ENCODE measurements at places on chromosomes 3 and 15. TPM values are rescaled to one million over a fixed set of nuclear protein-coding genes. Genes with fewer than 3 reads are reported as not detected.

GRCh38 chr15:66622591-66623022 is 56.8 kb upstream of the LCTL start:
- no peaks in the 10 kb centered on the region for H3K36me3 ChIP-seq
- H3K4me1 ChIP-seq, result peaks cover 26% of the 10 kb centered on the region
- H3K4me3 ChIP-seq, result no peak overlapping the region
- H3K27ac ChIP-seq, result peak overlapping the region; percentile 42
- no peak for DNase-seq
- peaks cover 5% of the 10 kb centered on the region for H3K27me3 ChIP-seq

DNA sequence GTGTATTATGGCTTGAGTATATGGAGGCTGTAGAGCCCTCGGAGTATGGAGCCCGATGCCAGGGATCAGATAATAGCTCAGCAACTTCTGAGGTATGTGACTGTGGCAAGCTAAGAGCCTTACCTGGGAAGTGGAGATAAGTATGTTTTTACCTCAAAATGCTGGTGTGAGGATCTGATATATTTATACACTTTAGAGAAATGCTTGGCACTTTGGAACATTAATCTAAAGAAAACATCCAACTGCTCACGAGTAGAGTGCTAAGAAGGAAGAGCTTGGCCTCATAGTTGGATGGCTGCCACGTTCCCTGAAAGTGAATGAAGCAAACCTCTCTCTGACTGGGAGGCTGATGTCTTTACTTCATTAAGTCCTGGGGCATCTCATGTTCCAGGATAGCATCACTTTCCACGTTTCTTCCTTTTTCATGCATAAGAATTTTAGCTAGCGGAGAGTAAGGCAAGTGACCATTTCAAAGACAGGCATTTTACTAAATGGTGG is 58.9 kb upstream of the GOLGA8J start:
- no peaks in the 10 kb centered on the region for H3K36me3 ChIP-seq
- H3K4me1 ChIP-seq, result no peaks in the 10 kb centered on the region
- DNase-seq, result no peak
- no peaks in the 10 kb centered on the region for H3K27me3 ChIP-seq

- no peak overlapping the region for H3K27ac ChIP-seq
- H3K4me3 ChIP-seq, result no peak overlapping the region
- H3K36me3 ChIP-seq, result peaks cover 4% of the 10 kb centered on the region
- no peaks in the 10 kb centered on the region for H3K4me1 ChIP-seq
- no peak for DNase-seq
These were observed 1.7 kb downstream of the BFSP2 start for GRCh38 chr3:133401374-133402135.

Gene MST1R
- 0.67 TPM for total RNA-seq

- no peaks in the 10 kb centered on the region for H3K4me1 ChIP-seq
- no peak overlapping the region for H3K4me3 ChIP-seq
- no peaks in the 10 kb centered on the region for H3K36me3 ChIP-seq
- no peak for DNase-seq
These were observed 294.9 kb upstream of the ZNF385D start for GRCh38 chr3:22045882-22046281.

Gene ARL14
- not detected for total RNA-seq

- no peaks in the 10 kb centered on the region for H3K27me3 ChIP-seq
- no peak for DNase-seq
- H3K27ac ChIP-seq, result no peak overlapping the region
- no peak overlapping the region for H3K4me3 ChIP-seq
- peaks cover 14% of the 10 kb centered on the region for H3K36me3 ChIP-seq
- H3K4me1 ChIP-seq, result peaks cover 9% of the 10 kb centered on the region
These were observed 142.3 kb downstream of the VPS8 start for GRCh38 chr3:184954251-184954650.

Gene RPL22L1
- 22.0 TPM for total RNA-seq

DNA sequence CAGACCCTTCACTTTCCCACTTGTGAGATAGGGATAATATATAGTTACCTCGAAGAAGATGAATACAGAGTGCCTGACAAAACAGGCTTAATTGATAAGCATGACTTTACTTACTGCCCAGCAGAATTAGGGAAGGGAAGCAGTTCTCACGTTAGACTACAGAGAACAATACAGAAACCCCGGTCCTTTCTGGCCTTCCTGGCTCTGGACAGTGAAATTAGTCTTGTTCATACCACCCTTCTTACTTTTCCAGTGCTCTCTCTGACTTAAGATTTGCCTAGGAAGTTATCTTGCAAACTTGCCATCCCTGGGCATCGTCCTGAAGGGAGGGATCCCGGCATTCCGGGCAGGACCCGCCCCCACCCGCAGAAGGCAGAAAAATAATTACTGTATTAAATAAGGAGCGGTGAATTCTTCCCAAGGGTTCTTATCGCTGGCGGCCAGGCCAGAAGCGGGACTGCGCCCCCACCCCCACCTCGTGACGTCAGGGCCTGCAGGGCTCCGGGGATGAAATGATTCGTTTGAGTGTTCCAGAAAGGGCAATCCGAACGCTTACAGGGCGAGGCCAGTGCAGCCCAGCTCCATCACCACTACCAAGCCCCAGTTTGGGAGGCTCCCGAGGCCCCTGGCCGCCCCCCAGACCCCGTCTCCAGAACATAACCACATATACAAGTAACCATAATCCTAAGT is 8.4 kb downstream of the SOX2 start:
- peaks cover 3% of the 10 kb centered on the region for H3K36me3 ChIP-seq
- peaks cover 24% of the 10 kb centered on the region for H3K27me3 ChIP-seq
- no peak overlapping the region for H3K4me3 ChIP-seq
- peaks cover 20% of the 10 kb centered on the region for H3K4me1 ChIP-seq

DNA sequence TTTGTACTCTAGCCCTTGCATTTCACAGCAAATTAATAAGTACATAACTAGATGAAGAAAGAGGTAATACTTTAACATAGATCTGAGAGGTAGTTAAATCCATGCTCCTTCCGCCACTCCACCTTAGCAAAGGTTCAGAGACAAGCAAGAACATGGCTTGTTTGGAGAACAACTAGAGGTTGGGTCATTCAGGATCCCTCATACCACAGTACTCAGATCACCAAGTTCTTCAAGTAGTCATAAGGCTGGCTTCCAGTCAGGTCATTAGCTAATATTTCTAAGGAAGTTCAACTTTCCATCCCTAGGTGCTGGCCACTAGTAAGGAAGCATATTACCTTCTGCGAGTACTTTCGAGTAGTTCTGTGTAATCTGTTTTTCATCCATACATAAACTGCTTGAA is 44.1 kb downstream of the CD200R1 start:
- no peaks in the 10 kb centered on the region for H3K4me1 ChIP-seq
- no peak for DNase-seq
- no peaks in the 10 kb centered on the region for H3K27me3 ChIP-seq
- no peak overlapping the region for H3K4me3 ChIP-seq
- no peaks in the 10 kb centered on the region for H3K36me3 ChIP-seq

DNA sequence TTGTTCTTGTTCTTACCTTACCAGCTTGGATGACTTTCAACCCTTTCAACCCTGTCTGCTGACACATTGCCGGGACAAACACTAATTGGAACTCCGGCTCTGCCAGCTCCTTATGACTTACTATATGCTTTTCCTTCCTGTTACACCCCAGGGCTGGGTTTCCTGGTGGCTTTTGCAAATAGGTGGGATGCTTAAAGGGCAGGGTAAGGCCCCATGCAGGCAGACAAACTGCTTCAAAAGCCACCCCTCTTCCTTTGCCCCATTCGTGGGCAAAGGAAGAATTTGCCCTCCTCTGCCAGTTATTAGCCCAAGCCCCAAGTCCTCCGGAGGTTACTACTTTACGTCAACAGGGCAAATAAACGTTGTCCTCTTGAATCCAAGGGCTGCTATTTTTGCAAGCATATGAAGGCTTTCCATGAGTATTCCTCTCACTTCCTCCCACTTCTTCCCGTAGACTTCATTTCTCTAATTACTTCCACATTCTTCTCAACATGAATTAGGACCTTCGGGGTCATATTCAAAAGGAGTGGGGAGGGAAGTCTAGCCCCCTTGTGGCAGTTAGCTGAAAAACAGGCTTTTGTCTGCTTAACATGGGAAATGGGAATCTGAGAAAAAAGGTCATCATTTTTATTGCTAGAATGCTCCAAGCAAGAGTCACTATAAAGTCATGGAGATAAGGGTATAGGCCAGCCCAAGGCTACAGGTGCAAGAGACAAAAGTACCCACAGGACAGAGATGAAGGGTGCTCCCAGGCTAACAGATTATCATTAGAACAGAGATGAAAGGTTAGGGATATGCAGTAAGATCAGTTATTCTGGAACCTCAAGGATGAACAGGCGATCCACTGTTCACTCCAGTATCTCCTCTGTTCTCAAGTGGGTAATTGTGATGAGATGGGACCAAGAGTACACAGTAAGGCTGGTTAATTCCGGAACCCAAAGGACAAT is 56.3 kb upstream of the FSTL1 start:
- H3K4me1 ChIP-seq, result peaks cover 6% of the 10 kb centered on the region
- H3K27me3 ChIP-seq, result peaks cover 2% of the 10 kb centered on the region
- peak; percentile 35 for DNase-seq
- H3K27ac ChIP-seq, result no peak overlapping the region
- H3K4me3 ChIP-seq, result no peak overlapping the region
- peaks cover 7% of the 10 kb centered on the region for H3K36me3 ChIP-seq

Gene GNAT1
- 0.59 TPM for total RNA-seq

GRCh38 chr3:160473978-160474377 is 24.4 kb upstream of the TRIM59 start:
- no peak overlapping the region for H3K4me3 ChIP-seq
- DNase-seq, result no peak
- H3K27ac ChIP-seq, result no peak overlapping the region
- no peaks in the 10 kb centered on the region for H3K27me3 ChIP-seq
- H3K36me3 ChIP-seq, result peaks cover 10% of the 10 kb centered on the region

DNA sequence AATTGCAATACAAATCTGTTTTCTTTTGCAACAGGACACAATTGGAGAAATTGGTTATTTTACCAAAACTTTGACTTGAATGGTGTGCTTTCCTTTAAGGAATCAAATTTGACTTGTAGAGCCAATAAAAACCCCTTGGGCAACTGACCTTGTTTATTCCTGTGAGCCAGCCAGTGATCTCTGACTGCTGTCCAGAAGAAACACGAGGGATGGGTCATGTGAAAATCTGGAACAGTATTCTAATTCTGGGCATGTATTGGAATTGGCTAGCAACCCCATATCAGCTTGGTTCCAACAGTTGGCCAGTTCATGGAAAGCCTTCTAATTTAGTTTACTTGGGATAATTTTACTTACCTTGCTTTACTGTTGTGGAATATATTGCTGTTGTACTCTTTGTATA is 19.1 kb upstream of the HHATL start:
- no peaks in the 10 kb centered on the region for H3K27me3 ChIP-seq
- no peak overlapping the region for H3K27ac ChIP-seq
- no peaks in the 10 kb centered on the region for H3K4me1 ChIP-seq

DNA sequence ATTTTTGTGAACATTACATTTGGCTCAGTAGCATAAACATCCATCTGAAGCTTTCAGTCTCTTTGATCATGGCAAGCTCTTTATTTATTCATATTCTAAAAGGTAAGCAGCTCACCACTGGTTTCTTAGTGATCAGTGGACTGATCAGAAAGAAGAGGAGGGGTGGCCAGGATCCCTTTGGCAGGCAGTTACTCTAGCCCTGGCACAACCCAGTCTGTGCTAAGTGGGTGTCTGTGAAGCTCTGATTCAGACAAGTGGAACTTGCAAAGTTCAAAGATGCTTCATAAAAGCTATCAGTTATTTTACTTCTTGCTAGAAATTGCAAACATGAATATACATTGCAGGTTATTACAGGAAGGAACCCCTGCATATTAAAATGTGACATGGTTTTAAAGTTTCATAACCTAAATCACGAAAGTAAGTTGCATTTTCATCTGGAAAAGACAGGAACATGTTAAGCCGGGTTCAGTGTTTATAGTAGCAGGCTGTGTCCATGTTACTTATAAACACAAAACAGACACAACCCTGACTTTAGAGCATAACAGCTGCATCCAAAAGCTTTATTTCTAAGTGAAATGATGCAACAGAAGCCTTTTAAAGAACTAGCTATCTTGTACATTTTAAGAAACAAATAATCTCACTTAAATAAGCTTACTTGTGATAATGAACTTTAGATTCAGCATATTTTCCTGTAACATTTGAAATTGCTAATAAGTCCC is 785.3 kb downstream of the MCTP2 start:
- no peak for DNase-seq
- no peak overlapping the region for H3K4me3 ChIP-seq
- no peaks in the 10 kb centered on the region for H3K27me3 ChIP-seq
- H3K27ac ChIP-seq, result no peak overlapping the region
- no peaks in the 10 kb centered on the region for H3K36me3 ChIP-seq

DNA sequence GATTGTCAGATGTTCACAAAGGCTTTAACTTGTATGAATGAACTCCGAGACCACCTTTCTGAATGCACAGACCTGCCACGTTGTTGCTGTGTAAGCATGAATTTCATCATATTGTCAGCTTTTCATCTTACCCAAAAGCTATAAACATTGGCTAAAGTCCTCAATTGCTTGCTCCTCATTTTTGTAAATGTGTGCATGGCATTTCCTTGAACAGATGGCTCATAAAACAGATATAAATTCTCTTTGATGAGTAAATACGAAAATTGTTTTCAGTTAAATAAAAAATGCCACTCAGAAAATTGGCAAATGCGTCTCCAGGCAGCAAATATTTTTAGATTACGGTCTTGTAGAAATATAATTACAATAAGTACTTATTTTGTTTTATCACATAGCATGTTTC is 226.0 kb upstream of the NDN start:
- no peak overlapping the region for H3K4me3 ChIP-seq
- DNase-seq, result no peak
- peaks cover 4% of the 10 kb centered on the region for H3K36me3 ChIP-seq
- no peaks in the 10 kb centered on the region for H3K27me3 ChIP-seq
- no peaks in the 10 kb centered on the region for H3K4me1 ChIP-seq
- no peak overlapping the region for H3K27ac ChIP-seq

- H3K36me3 ChIP-seq, result no peaks in the 10 kb centered on the region
- DNase-seq, result peak; percentile 27
- no peak overlapping the region for H3K4me3 ChIP-seq
- peaks cover 3% of the 10 kb centered on the region for H3K27me3 ChIP-seq
- H3K4me1 ChIP-seq, result no peaks in the 10 kb centered on the region
These were observed 114.1 kb upstream of the DNAJC19 start for GRCh38 chr3:181103605-181104004.

- peaks cover 46% of the 10 kb centered on the region for H3K36me3 ChIP-seq
- no peak overlapping the region for H3K27ac ChIP-seq
- no peak overlapping the region for H3K4me3 ChIP-seq
These were observed 42.5 kb downstream of the TAMM41 start for GRCh38 chr3:11803977-11804892.

Gene SHC4
- total RNA-seq, result 6.8 TPM

Gene STX19
- not detected for total RNA-seq

DNA sequence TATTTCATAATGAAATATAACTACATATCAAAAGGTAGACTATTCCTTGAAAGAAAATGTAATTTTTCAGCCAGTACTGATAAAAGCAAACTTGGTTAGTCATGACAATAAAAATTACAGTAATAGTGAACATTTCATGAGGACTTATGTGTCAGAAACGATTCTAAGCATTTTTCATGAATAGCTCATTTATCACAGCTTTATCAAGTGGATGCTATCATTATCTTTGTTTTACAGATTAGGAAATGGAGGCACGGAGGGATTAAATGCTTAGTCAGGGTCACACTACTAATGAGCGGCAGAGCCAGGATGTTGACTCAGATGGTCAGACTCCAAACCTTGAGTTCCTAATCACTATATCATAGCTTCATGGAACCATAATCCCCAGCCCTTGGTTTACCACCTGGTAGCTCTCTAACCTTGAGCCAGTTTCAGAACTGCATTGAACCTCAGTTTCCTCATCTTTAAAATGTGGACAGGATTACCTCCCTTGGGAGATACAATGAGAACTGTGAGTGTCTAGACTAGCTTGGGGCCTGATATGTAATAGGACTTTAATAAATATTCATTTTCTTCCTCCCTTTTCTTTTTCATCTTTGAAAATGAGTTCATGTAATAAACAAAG is 85.4 kb downstream of the TNIK start:
- H3K4me1 ChIP-seq, result peaks cover 13% of the 10 kb centered on the region
- no peak overlapping the region for H3K27ac ChIP-seq
- H3K36me3 ChIP-seq, result no peaks in the 10 kb centered on the region
- no peak for DNase-seq

Measured in endothelial cell (in vitro differentiated cells).